Ascending aorta (tissue), 2 donors: ENCODE measurements at places on chromosomes 5 and 9. TPM values are rescaled to one million over a fixed set of nuclear protein-coding genes. Genes with fewer than 3 reads are reported as not detected.

DNA sequence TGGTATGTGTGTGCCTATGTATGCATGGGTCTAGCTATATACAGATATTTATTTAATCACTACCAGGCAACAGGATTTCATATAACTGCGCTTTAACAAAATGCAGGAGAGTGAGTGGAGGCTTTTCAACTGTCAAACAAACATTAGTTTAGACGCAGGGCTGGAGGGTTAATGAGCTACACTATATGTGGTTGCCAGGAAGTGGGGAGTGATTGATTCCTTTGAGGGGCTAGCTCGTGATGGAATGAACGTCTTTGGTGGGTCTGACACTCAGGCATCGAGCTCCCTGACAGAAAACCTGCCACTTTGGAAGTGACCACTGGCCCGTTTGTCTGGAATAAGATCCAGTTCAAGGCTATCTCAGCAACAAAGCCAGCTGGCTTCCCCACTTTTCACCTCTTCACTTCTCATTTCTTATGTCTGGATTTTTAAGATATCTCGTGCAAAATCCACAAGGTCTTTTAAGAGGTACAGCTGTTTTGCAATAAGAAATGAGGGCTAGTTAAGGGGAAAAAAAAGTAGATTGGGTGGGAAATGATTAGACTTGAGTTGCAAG lies 78.0 kb downstream of the CFAP77 start:
- no peak for DNase-seq

- no peak for DNase-seq
Observed at GRCh38 chr5:168714046-168714445, 134.9 kb upstream of the PANK3 start.

- no peak for DNase-seq
Observed at GRCh38 chr9:133404454-133405002, 13.3 kb downstream of the REXO4 start.

DNA sequence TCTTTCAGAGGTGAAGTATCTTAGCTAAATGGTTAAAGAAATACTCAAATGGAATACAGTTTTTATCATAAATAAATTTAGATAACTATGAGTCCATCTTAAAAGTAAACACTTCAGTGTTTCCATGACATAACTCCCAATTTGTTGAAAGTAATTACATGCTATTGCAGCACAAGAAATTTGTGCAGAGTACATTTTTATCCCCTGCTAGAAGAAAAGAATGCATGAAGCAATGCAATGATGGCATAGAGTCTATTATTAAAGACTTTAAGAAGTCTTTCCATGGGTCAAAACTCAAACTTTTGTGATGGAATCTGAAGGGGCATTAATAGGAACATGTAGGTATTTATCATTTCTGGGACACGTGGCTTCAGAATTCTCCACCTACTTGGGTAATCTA lies 106.6 kb upstream of the DPYSL3 start:
- no peak for DNase-seq

GRCh38 chr9:38706493-38706892 lies 13.4 kb downstream of the FAM240B start:
- no peak for DNase-seq

DNA sequence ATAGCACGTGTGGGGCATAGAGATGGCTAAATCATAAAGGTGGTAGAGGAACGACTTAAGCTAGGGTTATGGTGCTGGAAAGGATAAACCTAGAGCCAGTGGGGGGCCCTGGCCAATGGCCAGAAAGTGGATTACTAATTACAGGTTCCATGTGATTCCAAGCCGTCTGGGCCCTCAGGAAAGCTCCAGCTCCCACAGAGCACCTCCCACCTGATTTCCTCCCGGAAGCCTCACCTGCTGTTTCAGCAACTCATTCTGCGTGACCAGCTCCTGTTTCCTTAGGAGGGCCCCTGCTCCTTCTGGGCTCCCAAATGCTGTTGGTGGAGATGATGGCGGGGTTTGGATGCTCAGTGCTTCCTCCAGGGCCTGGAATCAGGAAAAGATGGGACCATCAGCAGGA lies 16.2 kb downstream of the GPX3 start:
- no peak for DNase-seq

GRCh38 chr5:65366655-65367054 lies 115.1 kb downstream of the ADAMTS6 start:
- DNase-seq, result no peak

- DNase-seq, result no peak
Observed at GRCh38 chr5:112379542-112380325, 39.3 kb downstream of the EPB41L4A start.

GRCh38 chr9:131584858-131585257 lies 39.5 kb downstream of the PRRT1B start:
- DNase-seq, result no peak

GRCh38 chr5:144121577-144121976 lies 48.9 kb downstream of the YIPF5 start:
- no peak for DNase-seq

DNA sequence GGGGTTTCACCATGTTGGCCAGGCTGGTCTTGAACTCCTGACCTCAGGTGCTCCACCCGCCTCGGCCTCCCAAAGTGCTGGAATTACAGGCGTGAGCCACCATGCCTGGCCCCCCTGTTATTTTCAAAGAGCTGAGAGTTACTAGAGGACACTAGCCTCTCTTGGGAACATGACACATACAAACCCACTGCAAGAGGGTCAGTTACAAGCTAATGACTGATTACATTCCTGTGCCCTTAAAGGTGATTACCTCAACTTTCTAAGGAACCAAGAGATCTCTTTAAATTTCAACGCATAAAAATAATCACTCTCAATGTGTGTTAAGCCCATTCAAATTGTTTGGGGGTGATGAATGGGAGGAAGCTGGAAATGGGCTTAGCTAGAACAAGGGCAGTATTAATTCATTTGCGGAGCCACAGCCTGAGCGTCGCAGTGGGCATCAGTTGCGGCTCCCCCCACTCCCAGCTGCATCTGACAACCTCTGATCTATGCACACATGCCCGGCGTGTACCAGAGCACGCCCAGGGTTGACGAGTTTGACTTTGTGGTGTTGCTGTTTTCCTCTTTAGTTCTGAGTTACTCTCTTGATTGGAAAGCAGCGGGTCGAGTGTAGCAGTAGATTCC lies 146.9 kb downstream of the GOLPH3 start:
- DNase-seq, result no peak

DNA sequence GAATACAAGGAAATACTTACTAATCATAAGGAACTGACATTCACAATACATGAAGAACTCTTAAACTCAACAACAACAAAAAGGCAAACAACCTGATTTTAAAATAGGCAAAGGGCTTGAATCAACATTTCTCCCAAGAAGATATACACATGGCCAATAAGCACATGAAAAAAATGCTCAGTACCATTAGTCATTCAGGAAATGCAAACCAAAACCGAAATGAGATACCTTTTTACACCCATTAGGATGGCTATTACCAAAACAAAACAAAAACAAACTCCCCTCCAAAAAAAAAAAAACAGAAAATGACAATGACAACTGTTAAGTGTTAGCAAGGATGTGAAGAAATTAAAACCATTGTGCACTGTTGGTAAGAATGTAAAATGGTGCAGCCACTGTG lies 104.1 kb upstream of the ZNF462 start:
- DNase-seq, result no peak

DNA sequence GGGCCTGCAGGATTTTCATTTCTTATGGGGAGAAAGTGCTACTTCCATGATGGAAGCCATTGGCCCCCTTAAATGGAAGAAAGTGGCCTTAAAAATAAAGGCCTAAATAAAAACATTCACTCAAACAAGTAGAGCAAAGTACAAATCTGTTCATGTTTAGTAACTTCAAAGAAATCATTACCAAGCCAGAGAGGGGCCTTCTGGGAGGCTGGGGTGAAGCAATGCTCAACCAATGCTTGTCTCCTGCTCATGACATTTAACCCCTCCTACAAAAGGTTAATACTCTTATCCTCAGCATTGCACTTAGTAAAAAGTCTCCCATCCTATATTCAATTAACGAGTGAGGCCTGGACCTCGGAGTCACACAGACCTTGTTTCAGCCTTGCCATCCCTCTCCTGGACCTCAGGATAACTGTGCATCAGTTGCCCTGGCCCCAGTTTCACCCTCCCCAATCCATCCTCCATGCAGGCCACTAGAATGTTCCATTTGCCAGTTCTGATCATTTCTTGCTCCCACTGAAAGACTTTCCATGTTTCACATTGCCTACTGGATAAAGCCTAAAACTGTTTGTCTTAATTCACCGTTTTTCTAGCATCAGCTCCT lies 36.9 kb upstream of the ALDH1B1 start:
- DNase-seq, result no peak

GRCh38 chr5:129747572-129748407 lies at the start of gene MINAR2:
Gene MINAR2 (plus strand): TSS chr5:129748094. CDS start chr5:129748191, 97 bp downstream.
- DNase-seq, result no peak

DNA sequence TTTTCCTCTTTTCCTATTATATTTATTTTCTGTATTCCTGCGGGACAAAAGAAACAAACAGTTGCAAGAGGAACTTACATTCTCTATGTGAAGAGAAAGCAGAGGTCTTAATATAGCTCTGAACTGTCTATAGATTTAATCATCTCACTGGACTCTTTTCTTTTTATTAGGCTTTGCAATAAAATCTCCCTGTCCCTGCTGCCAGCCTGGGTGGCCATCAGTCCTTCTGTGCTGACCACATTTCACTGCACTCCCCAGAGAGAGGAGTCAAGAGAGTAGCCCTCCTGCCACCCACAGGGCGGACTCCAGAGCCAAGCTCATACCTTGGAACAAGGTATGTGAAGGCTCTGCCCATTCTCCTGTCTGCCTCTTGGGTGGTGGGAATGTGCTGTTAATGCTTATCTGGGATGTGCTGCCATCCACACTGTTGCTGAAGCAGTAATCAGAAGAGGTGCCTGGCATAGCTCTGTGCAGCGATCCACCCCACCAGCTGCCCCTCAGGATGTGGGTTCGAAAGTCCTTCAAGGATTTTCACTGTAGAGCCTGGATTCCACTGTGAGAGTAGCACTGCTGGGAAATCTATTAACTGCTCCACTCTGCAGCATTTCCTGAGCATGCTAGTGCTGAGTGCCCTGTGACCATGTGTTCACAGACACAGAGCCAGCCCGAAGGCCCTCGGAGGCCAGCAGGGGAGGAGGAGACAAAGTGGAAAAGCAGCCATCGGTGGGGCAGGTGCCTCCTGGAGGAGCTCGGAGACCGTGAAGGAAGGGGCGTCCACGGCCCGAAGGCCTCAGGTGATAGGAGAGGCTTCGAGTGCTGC lies 334.6 kb downstream of the MED10 start:
- DNase-seq, result no peak

GRCh38 chr5:24232929-24233498 lies 411.8 kb downstream of the CDH10 start:
- no peak for DNase-seq

- no peak for DNase-seq
Observed at GRCh38 chr9:38228331-38229103, 159.5 kb upstream of the SHB start.

GRCh38 chr5:176612008-176612407 lies 2.1 kb upstream of the GPRIN1 start:
- DNase-seq, result no peak

GRCh38 chr5:14219800-14220512 lies 76.8 kb downstream of the TRIO start:
- no peak for DNase-seq

- no peak for DNase-seq
Observed at GRCh38 chr5:77427998-77428397, 64.1 kb downstream of the WDR41 start.

GRCh38 chr5:122581629-122582028 lies 193.3 kb upstream of the SNX2 start:
- DNase-seq, result no peak

- no peak for DNase-seq
Observed at GRCh38 chr5:99589424-99589823, 660.6 kb upstream of the CHD1 start.

DNA sequence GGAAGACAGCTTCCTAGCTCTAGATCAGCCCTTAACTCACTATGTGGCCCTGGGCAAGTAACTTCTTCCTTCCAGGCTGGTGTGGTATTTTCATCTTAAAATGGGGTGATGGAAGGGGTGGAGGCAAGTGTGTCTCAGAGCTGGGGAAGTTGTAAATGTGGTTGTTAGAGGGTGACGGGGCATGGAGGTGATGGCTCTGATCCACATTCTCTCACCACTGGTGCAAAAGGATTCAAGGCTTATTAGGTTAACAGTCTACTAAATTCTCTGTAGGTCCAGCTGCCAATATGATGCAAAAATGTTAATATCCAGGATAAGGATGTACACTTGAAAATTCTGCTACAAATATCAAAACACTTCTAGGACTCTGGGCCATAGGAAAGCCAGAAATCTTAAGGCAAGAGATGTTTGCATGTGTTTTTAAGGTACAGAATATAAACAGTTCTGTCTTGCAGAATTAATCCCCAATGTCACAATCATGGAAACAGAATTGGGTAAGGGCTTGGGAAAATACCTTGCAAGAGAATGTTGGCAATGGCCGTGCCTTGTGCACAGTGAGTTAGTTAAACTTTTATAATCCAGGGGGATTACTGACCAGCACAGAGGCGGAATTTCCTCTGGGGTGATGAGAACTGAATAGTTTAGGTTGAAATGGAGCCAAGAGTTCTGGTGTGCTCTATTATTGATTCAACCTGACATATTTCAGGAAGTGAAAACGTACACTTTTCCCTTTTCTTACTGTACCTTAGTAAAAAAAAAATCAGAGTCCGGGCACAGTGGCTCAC lies 19.8 kb downstream of the TNFSF15 start:
- DNase-seq, result no peak

DNA sequence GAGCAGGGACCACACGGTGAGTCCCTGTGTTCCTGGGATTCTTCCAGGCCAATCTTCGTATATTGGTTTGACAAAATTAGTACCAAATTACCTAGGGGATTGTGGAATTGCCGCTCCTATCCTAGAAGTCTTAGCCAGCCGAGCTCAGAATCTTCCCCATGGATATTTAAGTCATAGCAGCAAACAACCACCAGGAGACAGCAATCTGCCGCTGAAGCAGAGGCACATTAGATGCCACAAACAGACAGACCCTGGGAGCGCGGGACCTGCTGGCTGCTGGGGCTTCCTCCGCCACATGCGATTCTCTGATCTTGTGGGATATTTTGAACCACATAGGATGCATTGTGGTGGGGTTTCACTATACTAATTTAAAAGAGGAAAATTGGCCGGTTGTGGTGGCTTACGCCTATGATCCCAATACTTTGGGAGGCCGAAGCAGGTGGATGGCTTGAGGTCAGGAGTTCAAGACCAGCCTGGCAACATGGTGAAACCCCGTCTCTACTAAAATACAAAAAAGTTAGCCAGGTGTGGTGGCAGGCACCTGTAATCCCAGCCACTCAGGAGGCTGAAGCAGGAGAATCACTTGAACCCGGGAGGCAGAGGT lies 31.7 kb upstream of the ZBTB43 start:
- no peak for DNase-seq

- no peak for DNase-seq
Observed at GRCh38 chr9:1400983-1401382, 350.8 kb downstream of the DMRT2 start.

ECSCR gene
- total RNA-seq, result 51.6 TPM

FOXD1 gene
- total RNA-seq, result 7.1 TPM

FST gene
- 0.21 TPM for total RNA-seq

POLE3 gene
- 17.5 TPM for total RNA-seq

SHISAL2B gene
- not detected for total RNA-seq

PFN3 gene
- total RNA-seq, result not detected

C9 gene
- total RNA-seq, result 0.96 TPM

HK3 gene
- total RNA-seq, result 4.4 TPM

RRAGA gene
- total RNA-seq, result 57.3 TPM
